ENCODE measurements at places on chromosomes 5 and 9.

DNA sequence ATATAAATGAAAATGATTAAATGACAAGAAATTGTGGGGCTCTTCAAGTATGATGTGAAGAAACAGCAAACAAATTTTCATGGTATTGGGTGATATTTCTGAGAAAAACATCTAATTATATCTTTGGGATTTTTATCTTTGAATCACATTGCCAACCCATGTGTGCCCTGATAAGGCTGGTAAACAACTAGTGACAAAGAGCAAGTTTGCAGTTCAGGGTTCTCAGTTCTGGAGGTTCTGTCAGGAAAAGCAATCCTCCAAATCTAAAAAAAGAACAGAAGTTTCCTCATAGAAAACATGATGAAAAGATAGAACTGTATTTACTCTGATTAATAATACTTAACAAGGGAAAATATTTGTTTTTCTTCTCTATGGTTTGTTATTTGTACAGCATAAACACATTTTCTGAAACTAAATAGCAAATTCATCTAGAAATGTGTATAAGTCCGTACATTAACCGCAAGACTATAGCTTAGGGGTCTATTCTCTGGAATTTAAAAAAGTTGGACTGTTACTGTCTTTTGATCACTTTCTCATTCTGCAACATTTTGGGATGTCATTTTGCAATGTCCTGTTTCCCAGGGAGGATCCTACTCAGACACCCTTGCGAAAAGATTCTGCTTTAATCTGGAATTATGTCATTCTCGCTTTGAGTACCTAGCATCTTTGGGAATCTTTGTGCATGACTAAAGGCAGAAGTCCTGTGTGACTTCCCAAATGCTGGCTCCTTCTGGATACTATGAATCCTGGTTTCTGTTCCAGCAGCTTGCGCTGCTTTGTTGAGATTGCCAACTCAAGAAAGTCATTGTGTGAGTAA is 308.5 kb downstream of the ADGRV1 start:
- peak; percentile 35 for DNase-seq

DNA sequence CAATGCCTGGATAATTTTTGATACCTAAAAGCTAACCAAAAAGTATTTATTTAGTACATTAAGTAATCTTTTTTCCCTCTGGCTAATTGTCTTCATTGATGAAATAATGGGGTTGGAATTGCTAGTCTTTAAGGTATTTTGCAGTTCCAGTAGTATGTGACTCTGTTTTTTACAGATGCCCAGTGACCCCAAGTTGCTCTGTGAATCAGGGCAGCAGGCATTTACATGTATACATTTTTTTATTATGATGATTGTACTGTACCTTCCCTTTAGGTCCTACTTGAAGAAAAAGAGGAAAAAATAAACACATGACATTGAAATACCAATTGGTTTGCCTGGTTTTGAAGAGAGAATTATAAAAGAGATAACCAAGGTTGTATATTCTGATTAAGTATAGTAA is 385.5 kb downstream of the ADGRV1 start:
- DNase-seq: peak; percentile 9

- DNase-seq: peak; percentile 74
These were observed 88.0 kb downstream of the ADAMTS2 start for GRCh38 chr5:179257176-179257682.

- no peak for DNase-seq
These were observed 39.0 kb upstream of the CD180 start for GRCh38 chr5:67235399-67236110.

All from fibroblast of upper back skin (primary cell).